Fibroblast of gingiva (primary cell): ENCODE measurements at places on chromosomes 2 and 18.

GRCh38 chr2:230262246-230262645 lies 36.7 kb downstream of the SP140 start:
- DNase-seq = no peak

DNA sequence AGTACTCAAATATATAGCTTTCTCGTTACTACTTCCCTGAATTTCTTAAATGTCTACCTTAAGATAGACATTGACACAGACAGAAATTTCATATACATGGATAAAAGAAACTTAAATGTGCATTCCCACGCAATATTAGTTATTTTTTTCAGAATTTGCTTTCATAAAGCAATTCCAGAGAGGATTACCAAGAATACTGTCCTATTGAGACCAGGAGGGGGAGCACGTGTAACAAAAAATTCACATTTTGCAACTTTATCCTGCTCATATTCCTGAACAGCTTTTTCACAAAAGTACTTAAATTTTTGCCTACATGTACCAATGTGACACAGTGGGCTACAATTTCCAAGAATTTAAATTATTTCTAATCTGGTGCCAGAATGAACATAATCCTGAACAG lies 30.7 kb upstream of the ERCC3 start:
- peak; percentile 47 for DNase-seq

DNA sequence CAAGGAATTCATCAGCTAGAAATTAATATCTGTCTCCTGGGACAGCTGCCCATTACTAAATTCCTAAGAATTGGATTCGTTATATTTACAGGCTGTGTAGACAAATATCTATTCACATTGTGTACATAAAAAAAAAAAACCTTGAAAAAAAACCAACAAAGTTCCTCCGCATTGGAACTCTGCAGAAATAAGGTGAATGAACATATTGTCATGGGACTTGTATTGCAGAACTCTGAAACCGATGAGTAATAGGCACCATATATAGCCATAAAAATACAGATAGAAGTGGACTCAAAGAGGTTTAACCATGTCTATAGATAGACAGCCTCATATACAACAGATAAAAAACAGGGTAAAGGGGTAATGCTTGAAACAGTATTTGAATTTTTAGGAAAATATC lies 909.9 kb upstream of the CHAC2 start:
- DNase-seq = no peak

DNA sequence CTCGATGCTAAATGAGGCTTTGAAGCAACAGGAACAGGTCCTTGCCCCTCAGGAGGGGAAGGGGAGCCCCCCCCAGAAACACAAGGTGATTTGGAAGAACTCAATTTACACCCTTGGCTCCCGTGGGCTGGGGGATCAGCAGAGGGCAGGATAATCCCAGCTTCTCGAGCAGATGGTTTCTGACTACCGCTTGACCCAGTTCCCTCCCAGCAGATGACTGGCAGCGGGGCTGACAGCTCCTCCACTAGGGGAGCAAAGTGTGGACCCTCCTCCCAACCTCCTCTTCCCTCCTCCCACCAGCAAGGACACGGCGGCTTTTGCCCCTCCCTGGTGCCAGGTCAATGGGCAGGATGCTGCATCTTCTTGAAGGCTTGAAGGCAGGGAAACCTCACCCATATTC lies 3.5 kb upstream of the INHBB start:
- DNase-seq = no peak

GRCh38 chr2:88448248-88448647 lies 4.2 kb downstream of the FOXI3 start:
- DNase-seq = no peak

DNA sequence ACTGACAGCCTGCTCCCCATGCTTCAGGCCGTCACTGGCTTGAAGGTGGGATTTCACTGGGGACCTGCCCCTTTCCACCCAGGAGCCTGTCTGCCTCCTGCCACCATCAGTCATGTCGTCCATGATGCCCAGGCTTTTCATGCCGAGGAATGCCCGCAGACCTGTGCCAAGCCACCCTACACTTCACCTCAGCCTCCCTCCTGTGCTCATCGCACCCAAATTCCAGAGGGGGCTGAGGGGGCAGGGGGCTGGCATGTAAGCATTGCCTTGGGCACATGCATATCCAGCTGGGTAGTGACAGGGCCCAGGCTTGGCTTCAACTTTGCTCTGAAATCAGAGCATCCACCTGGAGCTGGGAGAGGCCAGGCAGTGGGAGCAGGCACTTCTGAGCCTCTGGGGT lies 20.9 kb upstream of the RPRM start:
- DNase-seq = no peak

DNA sequence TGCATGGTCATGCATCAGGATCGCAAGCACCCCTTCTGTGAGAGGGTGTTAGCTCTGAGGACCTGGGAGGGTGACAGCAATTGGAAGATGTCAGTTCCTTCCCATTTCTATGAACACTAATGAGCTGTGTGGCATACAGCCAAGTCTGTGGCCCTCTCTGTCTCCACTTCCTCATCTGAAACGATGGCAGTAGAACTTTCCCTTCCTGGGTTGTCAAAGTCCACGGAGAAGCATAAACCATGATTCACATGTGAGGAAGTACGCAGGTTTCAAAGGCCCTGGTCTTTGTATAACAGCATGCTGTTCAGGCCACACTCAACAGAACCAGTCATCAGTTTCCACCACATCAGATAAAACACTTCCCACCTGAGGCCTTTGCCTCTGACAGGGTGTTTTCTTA lies 167.4 kb upstream of the RAB6C start:
- no peak for DNase-seq

DNA sequence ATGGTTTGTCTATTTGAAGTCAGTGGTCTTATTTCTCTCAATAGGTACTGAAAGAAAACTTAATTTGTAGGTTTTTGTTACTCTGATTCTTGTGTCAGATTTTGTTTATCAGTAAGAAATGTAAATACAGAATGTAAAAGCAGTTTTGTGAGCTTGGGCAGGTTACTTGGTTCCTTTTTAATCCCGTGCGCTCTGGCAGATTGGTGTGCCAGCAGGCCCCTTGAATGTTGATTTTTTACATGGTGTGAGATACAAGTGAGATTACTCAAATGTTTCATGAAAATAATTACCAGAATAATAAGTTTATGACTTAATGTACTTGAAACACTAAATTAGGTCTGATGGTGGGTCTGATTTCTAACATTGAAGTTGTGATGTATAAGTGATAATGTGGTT lies 13.4 kb downstream of the HNRNPA3 start:
- DNase-seq = no peak

DNA sequence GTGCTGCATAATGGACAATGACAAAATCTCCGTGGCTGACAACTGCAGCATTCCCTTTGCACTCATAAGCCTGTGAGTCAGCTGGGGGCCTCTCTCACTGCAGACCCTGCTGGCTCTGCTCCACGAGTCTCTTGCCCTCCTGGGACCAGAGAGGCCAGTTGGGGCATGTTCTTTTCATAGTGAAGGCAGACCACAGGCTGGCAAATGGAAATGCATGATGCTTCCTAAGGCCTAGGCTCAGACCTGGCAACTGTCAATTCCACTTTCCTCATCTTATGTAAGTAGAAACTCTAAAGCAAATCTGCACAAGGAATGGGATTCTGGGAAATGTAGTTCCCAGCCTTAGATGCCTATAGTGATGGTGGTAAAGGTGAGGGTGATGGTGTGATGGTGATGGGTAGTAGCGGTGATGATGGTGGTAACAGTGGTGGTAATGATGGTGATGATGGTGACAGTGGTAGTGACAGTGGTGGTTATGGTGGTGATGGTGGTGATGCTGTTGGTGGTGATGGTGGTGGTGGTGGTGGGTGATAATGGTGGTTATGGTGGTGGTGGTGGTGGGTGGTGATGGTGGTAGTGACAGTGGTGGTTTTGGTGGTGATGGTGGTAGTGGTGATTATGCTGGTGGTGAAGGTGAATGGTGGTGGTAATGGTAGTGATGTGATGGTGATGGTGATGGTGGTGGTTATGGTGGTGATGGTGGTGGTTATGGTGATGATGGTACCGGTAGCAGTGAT lies 185.8 kb upstream of the ARL4C start:
- no peak for DNase-seq

DNA sequence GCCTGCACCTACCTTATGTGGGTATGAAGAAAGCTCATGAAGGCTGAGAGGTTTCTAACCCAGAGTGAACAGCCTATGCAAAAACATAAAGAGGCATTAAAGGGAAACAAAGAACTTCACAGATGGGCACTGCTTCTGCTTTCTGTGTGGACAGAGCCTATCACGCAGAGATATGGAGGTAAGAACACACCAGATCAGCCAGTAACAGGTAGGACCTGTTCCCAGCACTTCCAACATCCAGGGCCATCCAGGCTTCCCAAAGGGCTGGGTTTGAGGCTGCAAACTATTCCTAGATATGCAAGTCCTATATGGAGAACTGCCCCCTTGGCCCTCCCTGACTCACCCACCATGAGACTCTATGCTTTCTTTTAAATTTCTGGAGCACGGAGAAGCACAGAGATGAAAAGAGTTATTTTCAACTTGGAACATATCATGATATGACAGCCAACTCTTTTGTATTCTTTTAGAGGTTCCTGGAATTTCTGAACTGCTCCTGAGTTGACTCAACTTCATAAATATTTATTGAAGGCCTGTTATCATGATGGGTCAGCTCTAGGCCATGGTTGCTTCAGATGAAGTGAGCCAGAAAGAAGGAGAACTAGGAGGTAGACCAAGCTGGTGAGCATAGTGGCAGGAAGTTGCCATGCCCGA lies 77.4 kb upstream of the PPP1CB start:
- DNase-seq = no peak

DNA sequence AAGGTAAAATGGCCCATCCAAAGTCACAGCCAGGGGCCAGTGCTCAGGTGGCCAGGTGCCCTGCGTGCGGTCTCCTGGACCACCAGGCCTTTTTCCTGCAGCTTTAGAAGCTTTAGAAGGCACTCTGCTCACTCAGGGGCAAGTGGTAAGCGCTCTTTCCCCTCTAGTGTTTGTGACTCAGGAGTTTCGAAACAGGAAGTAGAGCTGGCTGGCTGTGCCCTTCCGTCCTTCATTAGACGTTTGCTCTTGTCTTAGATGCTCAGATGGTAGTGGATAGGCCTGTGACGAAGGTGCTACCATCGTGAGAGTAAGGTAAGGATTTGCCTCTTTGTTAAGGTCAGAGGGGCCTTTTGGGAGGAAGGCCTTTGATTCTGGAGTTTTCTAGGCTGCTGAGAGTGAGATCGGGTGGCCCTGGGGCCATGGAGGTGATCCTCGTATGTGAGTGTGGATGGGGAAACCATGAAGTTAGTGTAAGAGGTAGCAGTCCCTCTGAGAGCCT lies at the start of gene CASP8:
Gene CASP8, plus strand, starts transcription at position 235 of the 499 bp plus-strand sequence. CDS start 5,951 bp downstream, outside the sequence.
- DNase-seq = peak; percentile 60

DNA sequence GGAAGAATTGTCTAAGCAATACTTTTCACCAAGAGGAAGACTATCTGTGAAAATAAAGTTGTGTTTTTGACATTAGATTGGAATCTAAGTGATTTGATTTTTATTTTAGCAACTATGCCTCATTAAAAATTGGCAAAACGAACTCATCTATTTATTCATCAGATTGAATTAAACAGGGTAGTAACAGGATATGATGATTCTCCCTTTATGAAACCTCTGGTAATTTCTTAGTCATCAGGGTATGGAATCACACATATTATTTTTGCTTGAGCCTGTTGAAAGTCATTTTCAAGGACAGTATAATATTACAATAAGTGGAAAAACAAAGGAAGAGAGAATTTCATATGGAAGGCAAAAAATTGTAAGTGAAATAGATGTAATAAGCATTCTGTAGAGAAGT lies 22.0 kb downstream of the ZNF804A start:
- peak; percentile 6 for DNase-seq

- DNase-seq = no peak
Measured at GRCh38 chr2:176574484-176575236, 305.4 kb downstream of the MTX2 start.

DNA sequence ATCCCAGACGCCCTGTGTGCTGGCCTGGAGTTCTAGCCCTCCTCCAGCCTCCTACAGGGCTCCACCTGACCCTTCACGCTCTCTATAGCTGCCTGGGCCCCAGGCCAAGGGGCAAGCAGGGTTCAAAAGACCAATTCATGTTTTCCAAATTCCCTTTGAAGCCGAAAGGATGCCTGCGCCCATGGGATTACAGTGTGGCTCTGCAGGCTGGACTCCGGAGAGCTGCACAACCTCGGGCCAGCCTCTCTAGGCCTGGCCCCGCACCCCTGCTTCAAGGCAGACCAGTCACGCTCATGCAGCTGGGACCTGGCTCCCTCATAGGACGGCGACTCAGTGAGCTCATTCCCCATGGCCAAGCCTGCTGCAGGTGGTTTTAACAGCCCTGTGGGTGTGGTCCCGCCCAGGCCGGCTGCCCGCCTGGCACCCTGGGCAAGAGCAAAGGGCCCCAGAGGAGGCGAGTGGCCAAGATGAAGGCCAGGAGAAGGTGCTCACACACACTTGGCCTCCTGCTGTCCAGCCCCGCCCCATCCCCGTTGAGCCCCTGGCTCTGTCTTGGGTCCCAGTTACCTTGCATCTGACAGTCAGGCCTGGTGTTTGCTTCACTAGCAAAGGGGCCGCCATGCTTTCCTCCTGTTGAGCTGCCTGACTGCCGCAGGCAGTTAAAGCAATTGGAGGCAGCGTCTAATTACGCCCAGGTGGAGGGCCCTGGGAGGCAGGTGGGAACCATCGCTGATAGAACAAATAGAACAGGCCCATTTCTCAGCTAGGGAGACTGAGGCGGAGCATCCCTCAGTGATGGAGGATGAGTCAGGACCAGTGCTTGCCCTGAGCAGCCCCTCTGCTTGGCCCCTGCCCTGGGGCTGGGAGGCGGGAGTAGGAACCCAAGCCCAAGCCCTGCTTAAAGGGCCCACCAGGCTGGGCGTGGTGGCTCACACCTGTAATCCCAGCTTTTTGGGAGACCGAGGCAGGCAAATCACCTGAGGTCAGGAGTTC lies 56.9 kb downstream of the SMAD7 start:
- DNase-seq = no peak
